ENCODE measurements at places on chromosomes 4 and X.

DNA sequence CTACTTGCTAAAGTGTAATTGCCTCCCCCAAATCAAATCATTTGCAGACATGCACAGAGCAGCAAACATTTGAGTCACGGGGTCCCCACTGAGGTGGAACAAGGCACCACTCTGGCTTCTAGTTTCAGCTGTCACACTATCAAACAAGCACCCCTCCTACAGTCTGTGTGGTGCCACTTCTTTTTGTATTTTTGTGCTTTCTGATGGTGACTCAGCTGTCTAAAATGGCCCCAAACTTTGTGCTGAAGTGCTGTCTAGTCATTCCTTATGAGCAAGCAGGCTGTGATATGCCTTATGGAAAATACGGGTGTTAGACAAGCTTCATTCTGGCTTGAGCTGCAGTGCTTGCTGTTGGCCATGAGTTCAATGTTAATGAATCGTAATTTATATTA lies 15.4 kb downstream of the IGFBP7 start:
- no peak for DNase-seq
- H3K4me3 ChIP-seq = no peak overlapping the region
- H3K27ac ChIP-seq = no peak overlapping the region
- H3K27me3 ChIP-seq = peaks cover 33% of the 10 kb centered on the region
- H3K36me3 ChIP-seq = no peaks in the 10 kb centered on the region
- H3K4me1 ChIP-seq = no peaks in the 10 kb centered on the region

DNA sequence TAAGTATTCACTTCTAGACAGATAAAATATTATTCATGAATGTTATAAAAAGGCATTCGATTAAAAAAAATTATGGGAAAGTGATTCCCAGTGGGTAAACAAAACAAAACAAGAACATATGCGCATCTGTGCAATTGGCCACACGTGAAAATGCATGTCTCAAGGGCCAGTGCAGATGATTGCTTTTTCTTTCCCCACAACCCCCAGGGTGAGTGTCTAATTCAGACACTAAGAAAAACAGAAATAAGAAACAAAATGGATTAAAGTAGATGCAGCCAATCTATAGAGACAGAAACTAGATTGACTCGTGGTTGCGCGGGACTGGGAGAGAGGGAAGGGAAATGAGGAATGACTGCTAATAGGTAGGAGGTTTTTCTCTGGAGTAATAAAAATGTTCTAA lies 49.5 kb downstream of the GPM6A start:
- no peaks in the 10 kb centered on the region for H3K27me3 ChIP-seq
- no peaks in the 10 kb centered on the region for H3K4me1 ChIP-seq

GRCh38 chr4:124526331-124526730 lies 186.2 kb downstream of the ANKRD50 start:
- no peak overlapping the region for H3K27ac ChIP-seq
- no peaks in the 10 kb centered on the region for H3K4me1 ChIP-seq
- no peaks in the 10 kb centered on the region for H3K27me3 ChIP-seq
- no peak overlapping the region for H3K4me3 ChIP-seq
- no peak for DNase-seq

DNA sequence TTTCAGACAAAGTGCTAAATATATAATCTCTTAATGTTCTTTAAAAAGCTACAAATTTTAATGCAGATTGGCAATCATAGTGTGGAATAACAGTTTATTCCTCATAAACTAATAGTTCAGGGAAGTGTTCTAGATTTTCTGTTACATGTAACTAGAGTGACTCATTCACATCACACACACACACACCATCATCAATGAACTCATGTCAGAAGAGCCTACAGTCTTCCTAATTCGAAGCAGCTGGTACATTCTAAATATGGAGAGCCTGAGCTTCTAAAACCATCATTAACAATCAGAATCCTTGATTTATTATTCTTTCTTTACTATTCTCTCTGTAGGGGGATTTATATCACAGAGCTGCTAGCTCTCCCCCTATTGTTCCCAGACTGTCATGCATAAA lies 49.6 kb downstream of the DKK2 start:
- H3K27ac ChIP-seq = no peak overlapping the region
- H3K27me3 ChIP-seq = no peaks in the 10 kb centered on the region
- H3K36me3 ChIP-seq = no peaks in the 10 kb centered on the region
